ENCODE measurements at places on chromosomes 3 and 15.

DNA sequence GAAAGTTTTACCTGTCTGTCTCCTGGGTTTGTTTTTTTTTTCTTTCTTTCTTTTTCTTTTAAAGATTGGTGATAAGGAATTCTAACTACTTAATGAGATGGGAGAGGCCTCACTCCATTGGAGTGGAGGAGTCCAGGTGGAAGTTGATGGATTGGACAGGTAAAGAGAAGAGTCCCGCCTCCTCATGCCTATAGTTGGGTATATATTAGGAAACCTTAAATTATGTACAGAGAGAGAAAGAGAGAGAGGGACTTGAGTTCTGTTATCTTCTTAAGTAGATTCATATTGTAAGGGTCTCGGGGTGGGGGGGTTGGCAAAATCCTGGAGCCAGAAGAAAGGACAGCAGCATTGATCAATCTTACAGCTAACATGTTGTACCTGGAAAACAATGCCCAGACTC lies 158.2 kb downstream of the TP63 start:
- DNase-seq = no peak

DNA sequence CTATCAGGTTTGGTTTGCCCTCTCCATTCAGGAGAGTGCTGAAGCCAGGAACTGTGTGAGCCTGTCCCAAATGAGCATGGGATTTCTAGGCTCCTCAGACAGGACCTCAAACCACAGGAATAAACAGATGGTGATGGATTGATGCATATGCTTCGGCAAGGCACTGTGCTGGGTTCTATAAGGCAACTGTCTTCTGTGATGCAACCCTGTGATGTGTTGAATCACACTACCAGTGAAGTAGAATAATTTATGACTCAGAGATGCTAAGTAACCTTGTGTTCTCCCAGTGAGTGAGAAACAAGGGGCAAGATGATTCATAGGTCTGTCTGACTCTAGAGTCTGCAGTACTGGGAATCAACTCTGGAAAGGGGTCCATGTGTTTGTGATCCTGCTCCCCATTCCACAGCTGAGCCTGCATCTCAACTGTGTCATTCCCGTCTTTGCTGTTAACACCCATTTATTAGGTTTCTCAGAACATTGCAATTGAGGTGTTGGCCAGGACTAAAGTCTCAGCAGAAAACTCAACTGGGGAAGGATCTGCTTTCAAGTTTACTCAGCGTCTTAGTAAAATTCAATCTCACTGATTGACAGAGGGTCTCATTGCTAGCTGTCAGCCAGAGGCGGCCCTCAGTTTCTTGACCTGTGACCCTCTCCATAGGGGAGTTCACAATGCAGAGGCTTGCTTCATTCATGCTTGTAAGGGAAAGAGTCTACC lies 510.1 kb upstream of the CFAP20DC start:
- DNase-seq = peak; percentile 85

DNA sequence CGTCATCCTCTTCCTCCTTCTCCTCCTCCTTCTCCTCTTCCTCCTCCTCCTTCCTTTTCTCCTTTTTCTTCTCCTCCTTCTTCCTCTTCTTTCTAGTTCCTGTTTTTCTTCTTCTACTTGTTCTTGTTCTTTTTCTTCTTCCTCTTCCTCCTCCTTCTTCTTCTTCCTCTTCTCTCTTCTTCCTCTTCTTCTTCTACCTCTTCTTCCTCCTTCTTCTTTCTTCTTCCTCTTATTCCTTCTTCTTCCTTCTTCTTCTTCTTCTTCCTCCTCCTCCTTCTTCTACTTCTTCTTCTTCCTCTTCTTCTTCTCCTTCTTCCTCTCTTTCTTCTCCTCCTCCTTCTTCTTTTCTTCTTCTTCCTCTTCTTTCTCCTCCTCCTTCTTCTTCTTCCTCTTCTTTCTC lies 310.2 kb upstream of the LMCD1 start:
- no peak for DNase-seq

- DNase-seq = peak; percentile 97
Measured at GRCh38 chr3:126475413-126476114, at the start of gene ZXDC. Gene ZXDC, minus strand, starts transcription at chr3:126475891. Its CDS starts 26 bp downstream, at chr3:126475865.

- peak; percentile 65 for DNase-seq
Measured at GRCh38 chr3:11060500-11061251, 68.1 kb downstream of the SLC6A1 start.

DNA sequence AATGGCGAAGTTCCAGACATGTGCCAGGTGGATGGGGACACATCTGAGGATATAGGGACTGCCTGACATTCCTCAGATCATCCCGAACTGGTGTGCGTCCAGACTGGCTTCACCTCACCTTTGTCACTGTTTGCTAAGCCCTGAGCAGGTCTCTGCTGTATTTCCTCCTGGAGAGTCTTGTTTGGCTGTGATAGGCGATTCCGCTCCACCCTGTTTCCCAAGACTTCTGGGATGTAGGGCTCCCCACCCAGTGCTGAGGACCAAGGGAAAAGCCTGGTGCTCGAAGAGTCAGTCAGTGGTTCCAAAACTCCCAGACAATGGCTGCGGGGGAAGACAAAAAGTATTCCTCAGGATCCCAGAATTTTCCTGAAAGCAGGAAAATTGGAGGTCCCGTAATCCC lies 11.1 kb upstream of the FURIN start:
- DNase-seq = no peak

DNA sequence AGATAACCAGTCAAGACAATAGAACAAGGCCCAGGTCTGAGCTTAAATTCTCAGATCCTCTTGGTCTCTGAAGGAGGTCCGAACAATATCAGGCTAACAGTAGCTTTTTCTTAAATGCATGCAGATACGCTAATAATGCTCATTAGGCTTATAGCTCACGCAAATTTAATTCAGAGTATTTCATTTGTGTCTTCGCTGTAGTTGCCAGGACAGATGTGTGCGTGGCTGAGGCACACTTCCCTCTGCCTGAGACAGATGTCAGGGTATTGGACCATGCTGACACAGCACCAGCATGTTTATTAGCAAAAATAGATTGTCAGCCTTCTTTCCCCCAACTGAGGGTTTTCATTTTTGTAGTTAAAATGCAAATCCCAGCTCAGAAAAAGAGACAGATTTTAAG lies 102.9 kb upstream of the BFSP2 start:
- no peak for DNase-seq
